Right ventricle myocardium inferior (tissue), 1 donor: ENCODE measurements at places on chromosomes 2 and 18.
A peak's percentile ranks its signal among the peaks of the same experiment; 100 is the strongest.

GRCh38 chr18:7750966-7751365 lies 183.8 kb downstream of the PTPRM start:
- DNase-seq = no peak

- DNase-seq = no peak
Measured at GRCh38 chr2:157792335-157793052, 83.6 kb downstream of the ACVR1 start.

DNA sequence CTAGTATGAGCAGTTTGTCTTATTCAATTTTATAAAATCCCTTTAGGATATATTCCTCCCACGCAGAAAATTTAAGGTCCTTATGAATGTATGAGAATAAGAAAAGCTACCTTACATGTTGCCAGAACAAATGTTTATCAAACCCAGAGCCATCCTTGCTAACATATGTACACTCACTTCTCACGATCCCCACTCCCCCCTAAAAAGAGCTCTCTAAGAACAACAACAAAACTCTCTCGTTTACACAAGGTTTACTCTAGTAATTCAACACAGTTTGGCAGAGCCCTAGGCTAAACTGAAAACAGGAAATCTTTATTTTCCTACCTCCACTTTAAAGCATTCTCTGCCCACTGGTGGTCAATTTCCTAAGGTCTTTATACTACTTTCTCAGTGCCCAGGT lies 504.9 kb downstream of the ZEB2 start:
- DNase-seq = no peak

DNA sequence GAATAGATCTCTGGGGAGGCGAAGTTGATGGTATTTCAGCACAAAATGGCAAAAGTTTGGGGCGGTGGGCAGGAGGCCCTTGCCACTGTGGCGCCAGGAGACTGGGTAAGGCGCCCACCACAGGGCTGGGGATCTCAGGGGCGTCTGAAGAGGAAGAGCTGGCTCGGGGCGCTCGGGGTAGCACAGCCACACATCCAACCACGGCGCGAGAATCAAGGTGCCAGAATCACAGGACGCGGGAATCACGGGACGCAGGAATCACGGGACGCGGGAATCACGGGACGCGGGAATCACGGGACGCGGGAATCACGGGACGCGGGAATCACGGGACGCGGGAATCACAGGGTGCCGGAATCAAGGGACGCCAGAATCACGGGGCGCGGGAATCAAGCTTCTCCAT lies 174.4 kb downstream of the TMEM18 start:
- DNase-seq = peak; percentile 60

- DNase-seq = no peak
Measured at GRCh38 chr2:151927501-151928221, 99.4 kb upstream of the ARL5A start.

DNA sequence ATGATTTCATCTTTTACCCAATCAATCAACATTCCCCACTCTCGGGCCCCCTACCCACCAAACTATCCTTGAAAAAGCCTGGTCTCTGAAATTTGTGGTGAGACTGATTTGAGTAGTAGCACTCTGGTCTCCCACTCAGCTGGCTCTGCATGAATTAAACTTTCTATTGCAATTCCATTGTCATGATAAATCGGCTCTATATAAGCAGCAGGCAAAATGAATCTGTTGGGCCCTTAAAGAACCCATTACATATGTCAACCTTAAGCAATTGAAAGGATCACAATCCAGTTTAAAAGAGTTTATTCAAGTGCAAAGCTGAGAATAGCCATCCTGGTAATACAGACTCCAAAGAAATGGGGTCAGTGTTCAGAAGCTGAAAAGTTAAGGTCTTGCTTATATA lies 68.2 kb downstream of the NEURL3 start:
- DNase-seq = no peak

GRCh38 chr18:37676276-37676675 lies 110.7 kb upstream of the CELF4 start:
- DNase-seq = no peak
